ENCODE measurements at places on chromosomes 4 and X.

DNA sequence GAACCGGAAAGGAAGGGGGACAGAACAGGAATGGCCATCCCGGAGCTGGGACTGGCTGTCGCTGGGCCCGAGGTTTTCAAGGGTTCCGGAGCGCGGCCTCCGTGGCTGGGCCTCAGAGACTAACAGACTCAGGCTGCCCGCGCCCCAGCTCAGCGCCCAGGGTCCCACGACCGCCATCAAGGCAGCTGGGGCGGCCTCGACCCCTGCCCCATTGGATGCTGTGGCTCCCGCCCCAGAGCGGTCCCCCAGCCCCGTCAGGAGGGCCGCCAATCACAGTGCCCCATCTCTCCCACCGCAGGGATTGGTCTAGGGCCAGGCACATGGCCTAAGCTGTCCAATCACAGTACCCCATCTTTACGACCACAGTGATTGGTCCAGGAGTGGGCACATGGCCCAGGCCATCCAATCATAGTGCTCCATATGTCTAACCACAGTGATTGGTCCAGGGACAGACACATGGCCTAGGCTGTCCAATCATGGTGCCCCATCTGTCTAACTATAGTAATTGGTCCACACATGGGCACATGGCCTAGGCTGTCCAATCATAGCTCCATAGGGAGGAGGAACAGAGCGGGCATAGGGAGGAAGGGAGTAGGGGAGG lies 105.3 kb upstream of the NKX1-1 start:
- no peak for DNase-seq

- DNase-seq = no peak
Observed at GRCh38 chr4:101040776-101041175, 306.6 kb downstream of the PPP3CA start.

DNA sequence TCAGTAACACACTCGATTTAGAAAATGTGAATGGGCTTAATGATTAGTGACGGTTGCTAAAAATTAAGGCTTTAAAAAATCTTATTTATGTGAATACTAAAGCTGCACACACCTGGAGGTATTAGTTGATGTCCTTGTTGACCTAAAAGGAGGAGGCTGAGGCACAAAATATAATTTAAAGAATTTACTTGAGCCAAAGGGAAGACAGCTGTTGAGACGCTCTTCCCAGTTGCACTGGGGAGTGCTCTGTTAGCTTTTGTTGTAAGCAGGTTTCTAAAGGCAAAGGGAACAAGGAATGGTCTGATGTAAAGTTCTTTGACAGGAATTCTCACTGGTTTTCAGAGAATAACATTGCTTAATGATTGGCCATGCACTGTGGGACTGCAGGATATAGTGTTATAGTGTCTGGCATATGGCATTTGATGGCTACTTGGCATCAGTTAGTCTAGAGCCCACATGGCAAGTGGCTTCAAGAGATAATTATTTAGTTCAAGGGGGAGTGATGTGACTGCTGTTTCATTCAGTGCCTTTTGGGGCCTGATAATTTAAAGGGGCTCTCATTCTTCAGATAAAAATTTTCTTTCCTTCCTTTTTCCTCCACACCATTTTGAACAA lies 30.8 kb upstream of the PGM2 start:
- DNase-seq = no peak

- no peak for DNase-seq
Observed at GRCh38 chrX:6965729-6966128, 181.8 kb upstream of the STS start.

DNA sequence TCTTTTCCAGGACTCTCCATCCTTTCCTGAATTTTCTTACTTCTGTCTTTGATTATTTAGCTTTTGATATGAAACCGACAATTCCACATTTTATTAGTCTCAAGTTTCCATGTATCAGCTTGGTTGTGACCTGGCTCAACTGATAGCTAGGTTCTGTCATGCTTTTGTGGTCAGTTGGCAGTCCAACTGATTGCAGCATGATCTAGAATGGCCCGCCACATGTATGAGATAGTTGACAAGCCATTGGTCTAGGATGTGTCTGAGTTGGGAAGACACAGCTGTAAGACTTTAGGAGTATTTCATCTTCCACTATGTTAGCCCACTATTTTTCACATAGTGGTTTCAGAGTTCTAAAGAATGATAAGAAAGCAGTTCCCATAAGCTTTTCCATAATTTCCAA lies 117.5 kb upstream of the GRID2 start:
- no peak for DNase-seq

DNA sequence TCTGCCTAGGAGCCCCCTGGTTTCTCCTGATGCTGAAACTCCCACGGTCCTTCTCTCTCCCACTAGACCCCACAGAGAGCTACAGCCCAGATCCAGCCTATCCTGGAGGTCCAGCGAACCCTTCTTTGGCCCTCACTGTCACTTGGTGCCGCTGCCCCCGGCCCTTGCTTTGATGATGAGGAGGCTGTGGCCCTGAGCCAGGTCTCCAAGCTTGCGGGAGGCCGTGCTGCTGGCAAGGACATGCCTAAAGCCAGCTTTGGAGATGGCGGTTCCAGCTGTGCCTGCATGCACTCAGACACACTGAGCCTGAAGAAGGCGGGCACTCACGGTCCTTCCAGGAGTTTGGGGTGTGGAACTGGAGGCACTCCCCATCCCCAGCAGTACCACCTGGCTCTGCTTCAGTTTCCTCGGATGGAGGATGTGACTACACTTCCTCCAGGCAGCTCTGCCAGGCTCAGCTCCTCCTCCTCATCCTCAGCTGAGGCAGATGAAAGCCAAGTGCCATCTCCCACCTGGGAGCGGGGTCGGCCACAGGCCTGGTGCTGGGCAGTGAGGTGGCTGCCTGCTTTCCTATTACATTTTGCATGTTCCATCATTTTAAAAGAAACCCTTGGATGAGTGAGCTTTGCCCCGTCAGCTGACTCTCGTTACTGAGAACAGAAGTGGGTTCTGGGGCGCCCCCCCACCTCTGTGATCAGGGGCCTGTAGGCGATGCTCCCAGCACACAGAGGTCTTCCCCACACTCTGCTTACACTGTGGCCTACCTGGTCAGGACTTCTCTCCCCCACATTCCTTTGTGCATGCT lies 9.0 kb downstream of the TNIP2 start:
- no peak for DNase-seq

GRCh38 chr4:185872747-185873380 lies 60.9 kb upstream of the SORBS2 start:
- no peak for DNase-seq

DNA sequence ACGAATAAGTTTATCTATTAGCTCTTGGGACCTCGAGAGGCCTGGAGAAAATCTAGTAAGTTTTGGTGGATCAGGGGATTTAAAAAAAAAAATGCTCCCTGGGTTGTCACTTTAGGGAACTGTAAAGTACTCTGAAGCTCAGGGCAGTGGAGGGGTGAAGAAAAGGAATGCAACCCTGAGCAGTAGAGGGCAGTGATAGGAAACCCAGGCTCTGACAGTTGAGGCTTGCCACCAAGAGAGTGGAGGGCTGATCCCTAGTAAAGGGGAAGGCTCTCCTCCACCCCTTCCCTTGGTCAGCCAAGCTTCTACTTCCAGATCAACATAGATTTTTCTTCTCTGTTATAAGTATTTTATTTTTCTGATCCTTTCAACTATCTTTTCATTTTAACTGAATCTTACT lies 73.1 kb downstream of the FBXO8 start:
- no peak for DNase-seq

GRCh38 chrX:123967497-123967896 lies 6.0 kb downstream of the STAG2 start:
- no peak for DNase-seq

GRCh38 chrX:111743316-111743715 lies 62.3 kb downstream of the ALG13 start:
- DNase-seq = no peak

- DNase-seq = peak; percentile 18
Observed at GRCh38 chrX:19682712-19683331, 167.5 kb upstream of the MAP3K15 start.

- no peak for DNase-seq
Observed at GRCh38 chrX:50495616-50496015, 25.0 kb upstream of the DGKK start.

DNA sequence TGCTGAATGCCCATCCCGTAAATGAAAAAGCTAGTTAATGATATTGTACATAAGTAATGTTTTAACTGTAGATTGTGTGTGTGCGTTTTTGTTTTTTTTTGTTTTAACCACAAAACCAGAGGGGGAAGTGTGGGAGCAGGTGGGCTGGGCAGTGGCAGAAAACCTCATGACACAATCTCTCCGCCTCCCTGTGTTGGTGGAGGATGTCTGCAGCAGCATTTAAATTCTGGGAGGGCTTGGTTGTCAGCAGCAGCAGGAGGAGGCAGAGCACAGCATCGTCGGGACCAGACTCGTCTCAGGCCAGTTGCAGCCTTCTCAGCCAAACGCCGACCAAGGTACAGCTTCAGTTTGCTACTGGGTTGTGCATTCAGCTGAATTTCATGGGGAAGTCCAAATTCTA lies at the start of gene SPP1:
SPP1 (plus strand) TSS at position 249 of the 400 bp plus-strand sequence. CDS start 1,182 bp downstream, outside the sequence.
- DNase-seq = no peak

DNA sequence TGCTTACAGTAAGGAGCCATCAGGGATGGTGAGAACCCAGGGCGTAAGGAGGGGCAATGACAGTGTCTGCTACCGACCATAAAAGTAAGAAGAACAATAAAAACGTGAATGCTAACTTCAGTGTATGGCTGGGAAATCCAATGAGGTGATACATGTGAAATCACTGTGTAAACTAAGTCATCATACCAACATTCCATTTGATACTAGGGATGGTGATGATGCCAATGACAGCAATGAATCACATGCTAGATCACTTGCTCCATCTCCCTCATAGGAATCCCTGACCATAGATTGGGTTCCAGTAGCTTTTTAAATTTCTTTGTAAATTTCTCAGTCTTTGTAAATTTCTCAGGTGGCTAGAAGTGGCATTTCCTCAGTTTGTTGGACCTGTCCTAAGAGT lies 146.3 kb downstream of the SMIM20 start:
- no peak for DNase-seq

DNA sequence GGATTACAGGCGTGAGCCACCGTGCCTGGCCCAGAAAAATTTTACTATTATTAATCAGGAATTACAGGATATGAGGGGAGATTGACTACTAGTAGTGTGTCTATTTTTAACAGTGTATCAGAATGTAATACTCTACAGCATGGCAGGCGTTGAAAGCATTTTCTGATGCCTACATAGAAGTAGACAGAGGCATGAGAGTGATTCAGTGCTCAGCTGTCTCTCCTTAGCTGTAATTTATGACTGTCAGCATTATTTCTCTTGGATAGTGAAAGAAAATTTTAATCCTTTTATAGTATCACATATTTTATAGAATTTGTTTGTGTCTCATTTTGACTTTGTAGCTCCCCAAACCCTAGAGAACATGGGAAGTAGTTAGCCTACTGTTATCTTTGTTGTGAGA lies 20.7 kb downstream of the ARHGAP24 start:
- DNase-seq = no peak

- no peak for DNase-seq
Observed at GRCh38 chr4:61984260-61984909, 784.3 kb downstream of the ADGRL3 start.

GRCh38 chr4:186416451-186417060 lies 138.8 kb downstream of the MTNR1A start:
- DNase-seq = no peak

DNA sequence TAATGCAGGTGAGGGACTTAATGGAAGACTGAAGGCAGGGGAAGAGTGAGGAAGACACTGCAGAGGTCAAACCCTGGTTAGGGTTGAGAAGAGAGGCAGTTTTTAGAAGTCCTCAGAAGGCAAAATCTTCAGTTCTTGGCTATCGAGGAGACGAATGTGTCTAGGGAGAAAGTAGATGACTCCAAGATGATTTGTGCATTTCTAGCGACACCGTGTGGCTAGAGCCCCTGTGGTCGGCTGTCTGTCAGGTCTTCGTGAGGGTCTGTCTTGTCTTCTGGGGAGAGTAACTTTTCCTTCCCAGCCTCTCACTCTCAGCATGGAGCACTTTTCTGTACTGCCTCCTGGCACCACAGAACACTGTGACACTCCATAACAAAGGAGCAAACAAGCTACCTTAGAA lies 458.1 kb downstream of the STIM2 start:
- no peak for DNase-seq

DNA sequence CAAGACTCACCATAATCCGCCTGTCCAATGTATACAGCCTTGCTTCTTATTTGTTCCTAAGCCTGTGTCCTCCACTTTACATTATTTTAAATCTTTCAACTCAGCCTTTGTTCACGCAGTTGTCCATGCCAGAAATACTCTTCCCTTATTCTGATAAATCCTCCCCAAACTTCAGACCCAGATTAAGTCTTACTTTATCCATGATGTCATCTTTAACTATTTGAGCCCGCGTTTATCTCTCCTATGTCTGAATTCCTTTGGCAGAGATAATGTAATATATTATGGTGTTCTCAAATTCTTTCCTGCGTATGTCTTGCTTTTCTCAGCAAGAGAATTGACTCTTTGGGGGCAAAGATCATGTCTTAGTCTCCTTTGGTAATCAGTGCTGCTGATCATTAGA lies 129.6 kb downstream of the LUZP4 start:
- DNase-seq = no peak

- no peak for DNase-seq
Observed at GRCh38 chr4:186499467-186499866, 55.9 kb downstream of the MTNR1A start.

- DNase-seq = no peak
Observed at GRCh38 chr4:94548571-94548970, 96.8 kb downstream of the PDLIM5 start.

GRCh38 chr4:98518559-98519267 lies 139.7 kb downstream of the TSPAN5 start:
- DNase-seq = no peak

GRCh38 chr4:88575186-88575585 lies 17.1 kb upstream of the HERC3 start:
- no peak for DNase-seq

DNA sequence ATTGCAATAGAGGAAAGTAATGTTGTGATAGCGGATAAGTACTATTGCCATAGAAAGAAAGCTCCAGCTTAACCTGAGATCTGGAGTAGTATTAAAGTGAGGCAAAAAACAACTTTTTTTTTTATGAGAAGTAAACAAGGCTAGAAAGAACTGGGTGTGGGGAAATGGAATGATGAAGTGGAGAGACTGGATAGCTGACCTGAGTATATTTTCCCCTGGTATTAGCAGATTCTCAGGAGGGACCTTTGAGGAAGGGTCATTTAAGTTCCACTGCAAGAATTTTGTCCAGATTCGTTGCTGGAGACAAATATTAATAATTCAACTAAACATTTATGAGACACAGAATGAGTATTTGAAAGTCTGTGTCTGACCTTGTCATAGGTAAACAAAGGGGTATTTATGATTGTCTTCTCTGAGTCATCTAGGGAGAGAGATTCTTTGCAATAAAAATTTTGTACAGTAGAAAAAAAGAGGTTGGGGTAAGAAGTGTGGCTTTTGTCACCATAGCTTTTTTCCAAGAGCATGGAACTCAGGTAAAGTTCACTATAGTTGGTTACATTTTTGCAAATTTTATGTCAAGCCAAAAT lies 2095.9 kb downstream of the ARAP2 start:
- DNase-seq = no peak

DNA sequence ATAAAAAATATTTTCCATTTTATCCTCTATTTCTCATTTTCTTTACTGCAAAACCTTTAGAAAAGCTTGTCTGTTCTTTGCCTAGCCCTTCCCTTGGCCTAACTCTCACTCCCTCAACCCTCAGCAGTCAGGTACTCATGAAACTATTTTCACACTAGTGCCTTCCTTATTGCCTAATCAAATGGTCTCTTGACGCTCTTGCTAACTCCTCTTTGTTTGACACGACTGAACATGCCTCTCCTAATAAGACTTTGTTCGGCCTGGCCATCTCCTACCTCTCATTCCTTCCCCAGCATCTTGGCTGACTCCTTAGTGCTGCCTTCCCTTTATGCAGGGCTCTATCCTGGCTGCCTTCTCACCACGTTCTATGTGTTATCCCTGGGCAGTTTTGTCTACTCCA lies 11.1 kb upstream of the LRAT start:
- no peak for DNase-seq

Data from NCI-H1092 (cell line).